ENCODE measurements at places on chromosomes 5 and 9.

GRCh38 chr9:34408173-34408572 lies 31.5 kb upstream of the MYORG start:
- DNase-seq = no peak
- no peaks in the 10 kb centered on the region for H3K36me3 ChIP-seq
- no peaks in the 10 kb centered on the region for H3K27me3 ChIP-seq
- H3K27ac ChIP-seq = no peak overlapping the region

DNA sequence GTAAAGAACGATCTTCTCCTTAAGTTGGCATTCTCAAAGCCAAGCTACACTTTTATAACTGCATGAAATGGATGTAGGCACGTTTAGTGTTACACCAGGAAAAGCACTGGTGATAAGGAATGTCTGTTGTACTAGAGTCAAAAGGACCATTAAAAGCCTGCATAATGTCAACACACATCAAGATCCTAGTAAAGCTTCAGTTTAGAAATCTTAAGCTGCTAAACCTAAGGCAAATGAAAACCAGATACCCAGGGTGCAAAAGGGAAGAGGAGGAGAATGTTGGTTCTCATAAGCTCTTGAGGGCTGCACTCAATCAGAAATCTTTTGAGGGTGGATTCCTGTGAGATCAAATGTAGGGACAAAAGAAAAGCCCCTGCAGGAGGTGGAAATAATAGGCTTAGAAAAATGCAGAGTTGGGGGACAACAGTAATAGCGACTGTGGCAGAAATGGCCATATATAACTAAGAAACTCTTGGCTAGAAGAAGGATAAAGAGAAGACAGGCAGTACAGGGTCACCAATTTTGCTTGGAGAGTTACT lies 148.2 kb downstream of the FBXL17 start:
- H3K27me3 ChIP-seq = no peaks in the 10 kb centered on the region
- peaks cover 17% of the 10 kb centered on the region for H3K36me3 ChIP-seq
- H3K4me1 ChIP-seq = peaks cover 8% of the 10 kb centered on the region
- H3K4me3 ChIP-seq = no peak overlapping the region

DNA sequence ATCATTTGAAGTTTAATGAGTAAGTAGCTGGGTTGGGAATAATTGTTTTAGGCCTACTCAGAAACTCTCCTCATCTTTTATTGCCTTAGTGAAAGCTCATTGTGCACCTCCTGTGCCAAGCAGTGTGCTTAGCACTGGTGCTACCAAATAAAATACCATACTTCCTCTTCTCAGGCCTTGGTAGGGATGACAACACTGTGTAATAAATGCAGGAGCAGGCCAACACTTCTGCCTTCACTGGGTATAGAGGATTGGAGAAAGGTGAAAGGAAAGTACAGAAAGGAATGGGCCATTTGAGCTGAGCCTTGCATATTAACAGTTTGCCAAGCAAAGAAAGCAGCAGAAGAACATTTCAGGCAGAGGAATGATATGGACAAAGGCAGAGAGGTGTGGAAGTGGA lies 285.7 kb downstream of the NR3C1 start:
- H3K4me1 ChIP-seq = peaks cover 11% of the 10 kb centered on the region
- H3K27me3 ChIP-seq = no peaks in the 10 kb centered on the region
- no peaks in the 10 kb centered on the region for H3K36me3 ChIP-seq
- no peak for DNase-seq

GRCh38 chr5:135398855-135399793 lies at the start of gene MACROH2A1:
Gene MACROH2A1 (minus strand): TSS chr5:135399231. CDS start chr5:135389093, 10,138 bp downstream.
- peaks cover 2% of the 10 kb centered on the region for H3K27me3 ChIP-seq
- peak; percentile 70 for DNase-seq
- H3K4me3 ChIP-seq = peak within 1 kb of the TSS; percentile 86
- H3K27ac ChIP-seq = peak within 1 kb of the TSS; percentile 98

- no peaks in the 10 kb centered on the region for H3K4me1 ChIP-seq
- H3K27ac ChIP-seq = no peak overlapping the region
- no peaks in the 10 kb centered on the region for H3K36me3 ChIP-seq
- no peak overlapping the region for H3K4me3 ChIP-seq
These were observed 519.9 kb upstream of the WWC1 start for GRCh38 chr5:167771571-167771970.

DNA sequence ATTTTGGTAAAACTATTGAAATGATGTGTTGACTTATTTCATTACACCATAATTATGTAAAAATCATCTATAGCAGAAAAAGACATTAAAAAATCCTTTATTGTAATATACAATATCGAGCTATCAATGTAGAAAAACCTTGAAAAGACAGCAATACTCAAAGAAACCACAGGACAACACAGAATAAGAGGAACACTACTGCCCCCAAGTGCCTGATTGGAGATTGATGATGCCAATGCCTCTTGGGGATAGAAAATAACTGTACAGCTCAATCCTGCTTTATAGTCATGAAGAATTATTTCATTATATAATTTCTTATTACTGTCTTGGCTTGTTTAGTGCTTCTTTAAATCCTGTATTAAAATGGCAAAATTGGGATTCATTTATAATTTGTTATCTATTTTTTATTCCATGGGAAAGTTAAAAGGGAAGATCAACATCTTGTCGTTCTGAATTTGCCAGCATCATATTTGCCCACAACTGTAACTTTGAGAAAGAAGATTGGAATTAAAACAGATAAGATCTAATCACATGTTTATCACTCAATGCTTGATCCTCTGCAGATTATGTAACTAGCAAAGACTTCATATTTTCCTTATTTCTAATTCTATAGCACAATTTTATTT lies 337.5 kb downstream of the CDH9 start:
- H3K4me1 ChIP-seq = no peaks in the 10 kb centered on the region
- peaks cover 7% of the 10 kb centered on the region for H3K27me3 ChIP-seq
- no peaks in the 10 kb centered on the region for H3K36me3 ChIP-seq
- H3K4me3 ChIP-seq = no peak overlapping the region

GRCh38 chr5:11525020-11525419 lies 379.2 kb downstream of the CTNND2 start:
- H3K4me3 ChIP-seq = no peak overlapping the region
- no peak for DNase-seq
- H3K4me1 ChIP-seq = peaks cover 18% of the 10 kb centered on the region

GRCh38 chr5:115948091-115948534 lies 14.2 kb upstream of the LVRN start:
- peaks cover 2% of the 10 kb centered on the region for H3K4me1 ChIP-seq
- no peaks in the 10 kb centered on the region for H3K36me3 ChIP-seq
- H3K27ac ChIP-seq = no peak overlapping the region
- H3K27me3 ChIP-seq = peaks cover 3% of the 10 kb centered on the region
- no peak for DNase-seq

GRCh38 chr9:77010527-77010926 lies 8.9 kb upstream of the FOXB2 start:
- DNase-seq = no peak
- no peak overlapping the region for H3K4me3 ChIP-seq
- no peaks in the 10 kb centered on the region for H3K36me3 ChIP-seq
- peaks cover 81% of the 10 kb centered on the region for H3K27me3 ChIP-seq
- no peak overlapping the region for H3K27ac ChIP-seq

- no peak for DNase-seq
- no peak overlapping the region for H3K27ac ChIP-seq
- no peaks in the 10 kb centered on the region for H3K27me3 ChIP-seq
- H3K4me3 ChIP-seq = no peak overlapping the region
- no peaks in the 10 kb centered on the region for H3K36me3 ChIP-seq
- peaks cover 5% of the 10 kb centered on the region for H3K4me1 ChIP-seq
These were observed 203.4 kb downstream of the SYK start for GRCh38 chr9:91004992-91005391.

DNA sequence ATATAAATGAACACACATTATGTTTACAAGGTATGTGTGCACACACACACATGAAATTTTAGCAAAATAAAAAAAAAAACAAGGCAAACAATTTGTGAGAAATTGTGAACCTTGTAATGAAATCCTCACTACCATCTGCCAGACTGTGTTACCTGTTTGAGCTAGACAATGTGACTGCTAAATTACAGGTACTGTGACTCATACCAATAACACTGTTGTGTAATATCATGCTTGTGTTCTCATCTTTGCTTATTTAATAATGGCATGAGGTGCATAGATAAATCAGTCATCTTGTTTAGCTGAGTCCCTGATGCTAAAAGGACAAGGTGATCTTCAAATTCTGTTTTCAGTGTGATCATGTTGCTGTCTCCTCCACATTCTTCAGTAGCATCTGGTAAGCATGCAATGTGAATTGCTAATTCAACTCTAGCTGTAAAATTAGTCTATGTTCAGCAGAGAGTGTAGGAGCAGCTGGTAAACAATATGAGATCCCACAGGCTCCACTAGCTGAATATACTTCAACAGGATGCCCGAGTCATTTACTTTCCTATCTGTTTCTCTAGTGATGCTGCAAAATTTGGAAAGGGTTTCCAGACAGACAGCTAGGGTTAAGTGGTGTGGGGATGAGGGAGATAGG lies 966.3 kb upstream of the C9orf72 start:
- DNase-seq = no peak
- no peak overlapping the region for H3K27ac ChIP-seq
- no peaks in the 10 kb centered on the region for H3K27me3 ChIP-seq

- H3K27me3 ChIP-seq = no peaks in the 10 kb centered on the region
- H3K27ac ChIP-seq = no peak overlapping the region
- DNase-seq = no peak
These were observed 845.2 kb upstream of the CDH18 start for GRCh38 chr5:20833081-20833627.

DNA sequence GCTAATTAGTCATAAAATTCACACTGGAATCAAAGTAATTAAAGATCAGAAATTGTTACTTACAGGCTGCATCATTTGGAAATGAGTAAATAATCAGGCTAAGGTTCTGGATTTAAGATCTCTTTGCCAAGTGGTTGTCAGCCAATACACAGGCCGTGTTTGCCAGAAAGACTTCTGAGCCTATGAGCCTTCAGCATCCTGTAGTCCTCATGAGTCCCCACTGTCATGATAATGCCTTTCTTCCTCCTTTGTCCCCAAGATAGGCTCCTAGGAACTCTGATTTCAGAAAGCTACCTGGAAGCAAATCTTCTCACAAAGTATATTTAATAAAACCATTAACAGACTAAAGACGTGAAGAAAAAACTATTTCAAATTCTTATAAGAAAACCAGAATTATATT lies 810.5 kb downstream of the DNAH5 start:
- no peak overlapping the region for H3K4me3 ChIP-seq
- no peaks in the 10 kb centered on the region for H3K36me3 ChIP-seq
- H3K4me1 ChIP-seq = no peaks in the 10 kb centered on the region
- H3K27ac ChIP-seq = no peak overlapping the region
- DNase-seq = no peak

- no peak overlapping the region for H3K4me3 ChIP-seq
- H3K27ac ChIP-seq = no peak overlapping the region
- peaks cover 14% of the 10 kb centered on the region for H3K4me1 ChIP-seq
- DNase-seq = no peak
- H3K27me3 ChIP-seq = no peaks in the 10 kb centered on the region
These were observed 284.8 kb downstream of the SEC61B start for GRCh38 chr9:99506747-99507348.

DNA sequence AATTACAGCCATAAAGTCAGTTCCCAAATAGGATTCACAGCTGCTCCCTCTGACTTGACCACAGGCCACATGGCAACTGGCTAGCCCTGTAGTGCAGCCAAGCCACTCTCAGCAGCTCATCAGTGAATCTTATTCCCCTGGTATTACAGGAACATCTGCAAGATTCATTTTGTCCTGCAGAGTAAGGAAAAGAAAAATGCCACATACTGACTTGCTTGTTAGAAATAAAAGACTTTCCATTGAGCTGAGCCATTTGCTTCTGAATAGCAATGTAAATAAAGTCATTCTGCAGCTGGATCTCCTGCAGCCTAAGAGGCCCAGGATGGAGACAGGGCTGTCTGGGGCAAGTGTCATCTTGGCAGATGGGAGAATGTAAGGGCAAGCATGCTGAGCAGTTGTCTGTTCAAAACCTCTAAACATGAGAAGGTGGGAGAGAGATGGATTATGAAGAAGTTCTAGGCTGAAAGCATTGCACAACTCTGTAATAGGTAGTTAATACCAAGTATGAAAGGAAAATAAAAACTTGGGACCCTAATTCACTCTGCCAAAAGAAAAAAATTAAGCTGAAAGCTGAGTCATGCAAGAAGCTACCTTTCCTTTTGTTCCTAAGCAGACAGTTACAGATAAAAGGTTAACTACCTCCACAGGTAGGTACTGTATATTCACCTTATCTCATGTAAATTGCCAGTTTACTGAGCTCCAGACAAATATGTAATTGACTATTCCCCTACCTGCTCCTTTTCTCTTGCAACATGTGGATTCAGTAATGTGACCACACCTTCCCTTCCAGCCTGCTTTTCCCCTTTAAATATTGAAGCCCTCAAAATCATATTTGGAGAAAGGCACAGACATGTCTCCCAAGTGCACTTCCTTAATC lies 244.4 kb upstream of the RAI14 start:
- no peaks in the 10 kb centered on the region for H3K27me3 ChIP-seq
- peaks cover 32% of the 10 kb centered on the region for H3K4me1 ChIP-seq
- DNase-seq = no peak
- no peaks in the 10 kb centered on the region for H3K36me3 ChIP-seq

GRCh38 chr5:172740428-172741205 lies 30.4 kb downstream of the DUSP1 start:
- H3K4me3 ChIP-seq = no peak overlapping the region
- H3K27ac ChIP-seq = no peak overlapping the region
- H3K36me3 ChIP-seq = no peaks in the 10 kb centered on the region
- no peaks in the 10 kb centered on the region for H3K4me1 ChIP-seq
- H3K27me3 ChIP-seq = no peaks in the 10 kb centered on the region

GRCh38 chr5:54553659-54554207 lies 36.2 kb downstream of the SNX18 start:
- no peak overlapping the region for H3K4me3 ChIP-seq
- H3K27ac ChIP-seq = no peak overlapping the region
- peaks cover 8% of the 10 kb centered on the region for H3K4me1 ChIP-seq
- no peaks in the 10 kb centered on the region for H3K27me3 ChIP-seq

DNA sequence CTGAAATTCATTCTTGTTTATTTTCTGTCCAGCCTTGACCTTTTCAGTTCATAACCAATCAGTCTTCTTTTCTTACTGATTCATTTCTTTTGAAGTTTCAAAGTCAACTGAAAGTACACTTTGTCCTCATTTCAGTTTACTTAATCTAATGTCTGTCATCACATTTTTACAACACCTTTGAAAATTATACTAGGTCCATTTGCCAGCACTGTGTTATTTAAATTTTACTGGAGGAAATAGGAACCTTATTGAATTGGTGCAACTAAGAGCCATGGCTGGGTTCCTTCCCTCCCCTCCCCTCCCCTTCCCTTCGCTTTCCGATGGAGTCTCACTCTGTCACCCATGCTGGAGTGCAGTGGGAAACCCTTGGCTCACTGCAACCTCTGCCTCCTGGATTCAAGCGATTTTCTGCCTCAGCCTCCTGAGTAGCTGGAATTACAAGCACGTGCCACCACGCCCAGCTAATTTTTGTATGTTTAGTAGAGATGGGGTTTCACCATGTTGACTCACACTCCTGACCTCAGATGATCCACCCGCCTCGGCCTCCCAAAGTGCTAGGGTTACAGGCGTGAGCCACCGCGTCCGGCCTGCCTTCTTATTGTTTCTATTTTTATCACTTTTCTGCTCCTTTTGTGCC lies 6.3 kb downstream of the RMI1 start:
- H3K36me3 ChIP-seq = peaks cover 16% of the 10 kb centered on the region
- no peaks in the 10 kb centered on the region for H3K27me3 ChIP-seq
- no peak overlapping the region for H3K4me3 ChIP-seq
- H3K27ac ChIP-seq = no peak overlapping the region

- no peak overlapping the region for H3K27ac ChIP-seq
- peaks cover 1% of the 10 kb centered on the region for H3K36me3 ChIP-seq
- no peaks in the 10 kb centered on the region for H3K27me3 ChIP-seq
- no peak overlapping the region for H3K4me3 ChIP-seq
These were observed 73.1 kb downstream of the RPS23 start for GRCh38 chr5:82205005-82205404.

GRCh38 chr9:8052991-8053390 lies 253.4 kb upstream of the DMAC1 start:
- H3K27me3 ChIP-seq = no peaks in the 10 kb centered on the region
- H3K4me1 ChIP-seq = no peaks in the 10 kb centered on the region
- DNase-seq = no peak
- no peak overlapping the region for H3K27ac ChIP-seq
- peaks cover 10% of the 10 kb centered on the region for H3K36me3 ChIP-seq
- H3K4me3 ChIP-seq = no peak overlapping the region

Measured in mesothelial cell of epicardium (in vitro differentiated cells).